ENCODE measurements at places on chromosomes 1 and 21.

DNA sequence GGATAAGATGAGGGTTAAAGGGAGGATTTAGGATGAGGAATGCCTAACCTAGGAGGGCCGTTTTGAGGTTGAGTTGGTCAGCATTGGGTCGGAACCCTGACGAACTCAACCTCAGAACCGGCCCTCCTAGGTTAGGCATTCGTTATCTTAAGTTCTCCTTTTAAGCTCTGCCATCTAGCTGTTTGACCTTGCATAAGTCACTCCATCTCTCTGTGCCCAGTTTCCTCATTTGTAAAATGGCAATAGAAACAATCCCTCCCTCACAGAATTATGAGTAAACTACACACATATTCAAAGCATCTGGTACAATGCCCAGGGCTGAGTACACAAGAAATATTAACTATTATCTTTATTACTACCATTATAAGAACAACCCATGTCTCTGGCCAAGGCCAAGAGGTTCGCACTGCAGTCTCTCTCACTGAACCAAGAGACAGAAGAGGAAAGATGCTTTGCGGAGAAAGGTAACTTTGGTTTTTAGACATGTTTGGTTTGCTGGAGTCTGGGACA, 4.8 kb downstream of the ABCB10 start:
- no peak for DNase-seq

DNA sequence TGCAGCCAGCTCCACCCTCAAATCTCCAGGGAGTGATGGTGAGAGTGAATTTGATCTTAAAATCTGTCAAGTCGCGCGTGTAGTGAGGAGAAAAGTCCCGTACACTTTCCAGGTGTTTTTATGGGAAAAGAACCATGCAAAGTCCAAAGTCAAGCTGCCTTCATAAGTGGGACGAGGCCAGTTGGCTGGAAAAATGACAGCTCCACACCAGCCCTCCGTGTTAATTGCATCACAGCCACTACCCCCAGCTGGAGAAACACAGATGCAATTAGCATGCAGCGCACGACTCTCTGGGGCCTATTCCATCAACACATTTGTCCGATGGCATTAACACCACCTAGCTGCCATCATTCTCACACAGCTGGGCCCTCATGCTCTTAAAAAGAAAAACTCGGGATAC, 68.4 kb downstream of the KLHDC7A start:
- no peak for DNase-seq

- DNase-seq = no peak
Measured at GRCh38 chr1:64482720-64483119, 12.8 kb downstream of the CACHD1 start.

DNA sequence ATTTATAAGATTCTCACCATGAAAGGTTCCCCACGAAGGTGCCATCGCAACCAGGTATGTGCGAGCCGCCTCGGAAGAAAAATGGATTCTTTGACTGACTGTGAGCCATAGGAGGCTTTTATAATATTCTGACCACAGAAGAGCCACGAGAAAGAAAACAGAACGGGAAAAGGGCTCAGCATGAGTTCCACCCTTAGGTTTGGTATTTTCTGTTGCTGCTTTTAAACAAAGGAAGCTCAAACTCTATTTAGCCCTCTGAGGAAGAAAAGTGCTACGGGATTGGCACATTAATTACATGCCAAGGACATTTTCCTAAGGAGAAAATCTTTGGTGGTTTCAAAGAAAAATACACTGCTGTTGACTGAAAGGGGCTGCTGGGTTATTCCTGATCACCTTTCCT, 39.3 kb downstream of the MIS18A start:
- no peak for DNase-seq

- peak; percentile 45 for DNase-seq
Measured at GRCh38 chr1:161726473-161727255, 5.3 kb downstream of the FCRLB start.

DNA sequence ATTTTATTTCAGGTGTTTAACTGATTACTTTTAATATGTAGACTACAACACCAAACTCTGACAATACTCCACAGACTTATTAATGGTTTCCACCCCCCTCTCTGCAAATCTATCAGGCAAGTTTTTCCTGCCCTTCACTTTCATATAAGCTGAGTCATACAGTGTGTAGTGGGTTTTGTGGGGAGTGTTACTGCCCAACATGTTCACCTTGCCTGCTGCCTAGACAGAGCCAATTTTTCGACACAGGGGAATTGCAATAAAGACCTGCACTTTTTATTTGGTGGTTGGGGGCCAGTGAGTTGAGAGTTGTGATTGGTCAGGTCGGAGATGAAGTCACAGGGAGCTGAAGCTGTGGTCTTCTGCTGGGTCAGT, 119.7 kb downstream of the PPIAL4G start:
- DNase-seq = no peak

GRCh38 chr1:199054694-199055093, 415.9 kb downstream of the PTPRC start:
- no peak for DNase-seq

DNA sequence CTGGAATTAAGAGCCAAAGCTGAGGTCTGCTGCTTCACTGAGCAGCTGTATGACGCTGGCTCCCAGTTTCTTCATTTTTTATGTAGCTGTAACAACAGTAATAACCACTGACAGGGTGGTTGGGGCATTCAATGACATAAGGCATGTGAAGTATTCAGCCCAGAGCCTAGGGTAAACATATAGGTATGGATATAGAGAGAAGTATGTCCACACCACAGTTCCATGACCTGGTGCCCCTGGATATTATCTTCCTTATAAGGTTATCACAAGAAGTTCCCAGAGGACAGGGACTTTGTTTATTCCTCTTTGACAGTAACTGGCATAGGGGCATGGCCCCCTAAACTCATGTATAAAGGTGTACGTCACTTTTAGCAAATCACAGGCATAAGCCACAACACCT, 14.7 kb downstream of the RAB42 start:
- no peak for DNase-seq

GRCh38 chr1:116412898-116413297, 39.9 kb downstream of the ATP1A1 start:
- DNase-seq = no peak

DNA sequence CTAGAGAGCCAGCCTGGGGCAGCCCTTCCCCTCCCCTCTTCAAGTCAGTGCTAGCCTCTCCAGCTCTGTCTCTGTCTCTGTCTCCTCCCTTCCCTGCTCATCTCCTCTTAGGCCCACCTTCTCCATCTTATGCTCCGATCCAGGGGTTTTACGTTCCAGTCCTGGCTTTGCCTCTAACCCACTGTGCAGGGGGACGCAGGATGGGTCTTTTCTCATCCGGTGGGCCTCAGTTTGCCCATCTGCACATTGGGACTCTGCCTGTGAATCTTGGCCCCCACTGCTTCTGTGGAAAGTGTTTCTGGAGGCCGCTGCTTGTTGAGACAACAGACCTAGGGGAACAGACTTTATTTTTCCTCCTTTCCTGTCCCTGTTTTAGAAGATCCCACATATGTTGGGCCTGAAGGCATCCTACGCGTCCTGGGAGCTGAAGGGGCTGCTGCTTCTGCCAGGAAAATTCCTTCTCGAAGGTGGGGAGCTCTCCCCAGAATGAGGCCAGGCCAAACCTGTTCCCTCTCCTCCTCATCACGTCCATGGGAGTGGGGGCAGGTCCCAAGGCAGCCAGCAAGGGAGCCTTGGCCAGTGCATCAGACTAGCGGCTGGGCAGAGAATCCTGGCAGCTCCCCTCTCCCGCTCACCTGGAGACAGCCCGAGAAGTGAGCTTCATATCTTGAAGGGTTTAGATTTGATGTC, 99.5 kb upstream of the CSF3R start:
- DNase-seq = no peak

GRCh38 chr1:216246577-216247203, 176.6 kb downstream of the USH2A start:
- no peak for DNase-seq

GRCh38 chr1:210677533-210677932, 348.8 kb downstream of the HHAT start:
- DNase-seq = no peak

- DNase-seq = no peak
Measured at GRCh38 chr1:188027613-188028012, 1198.9 kb downstream of the PLA2G4A start.

DNA sequence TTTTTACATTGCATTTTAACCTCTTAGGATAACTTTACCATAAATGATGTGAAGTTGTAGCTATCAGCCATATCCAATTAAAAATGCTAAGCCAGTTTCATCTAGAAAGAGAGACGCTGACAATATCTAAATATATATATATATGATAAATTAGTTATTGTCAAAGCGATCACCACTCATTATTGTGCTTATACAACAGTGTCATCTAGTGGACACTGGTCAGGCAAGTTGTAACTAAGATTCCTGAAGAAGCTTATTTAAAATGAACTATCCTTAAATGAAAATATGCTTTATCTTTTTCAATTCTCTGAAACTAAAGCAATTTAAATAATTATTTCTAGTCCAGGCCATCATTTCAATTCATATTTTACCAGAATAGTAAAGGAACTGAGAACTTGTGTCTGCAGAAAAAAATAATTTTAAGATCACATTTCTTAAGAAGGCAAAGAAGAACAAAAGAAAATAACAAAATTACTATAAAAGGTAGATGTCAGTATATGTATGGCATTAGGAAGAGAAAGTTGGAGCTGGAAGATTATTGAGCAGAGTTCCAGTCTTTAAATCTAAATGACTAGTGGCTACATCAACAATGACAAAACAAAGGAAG, 193.3 kb upstream of the SNX7 start:
- no peak for DNase-seq

GRCh38 chr1:178310685-178311105, 186.1 kb downstream of the CLEC20A start:
- no peak for DNase-seq

- no peak for DNase-seq
Measured at GRCh38 chr1:156540955-156541354, 31.4 kb downstream of the IQGAP3 start.

DNA sequence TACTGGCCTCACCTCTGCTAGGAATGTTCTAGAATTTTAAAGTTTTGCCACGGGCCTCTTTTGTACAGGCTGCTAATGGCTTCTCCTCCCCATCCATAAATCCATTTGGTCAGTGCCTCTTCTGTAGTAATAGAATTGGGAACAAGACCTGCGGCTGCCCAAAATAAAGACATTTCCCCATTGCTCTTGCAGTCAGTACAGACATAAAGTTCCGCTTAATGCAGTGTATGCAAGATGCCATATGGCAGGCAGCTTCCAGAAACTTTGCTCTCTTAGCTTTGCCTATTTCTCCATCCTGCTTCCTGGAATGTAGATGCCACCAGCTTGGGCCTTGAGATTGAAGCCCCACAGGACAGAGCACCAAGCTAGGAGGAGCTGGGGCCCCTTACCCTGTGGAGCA, 3.7 kb upstream of the SLC2A5 start:
- DNase-seq = no peak

- DNase-seq = no peak
Measured at GRCh38 chr1:31796707-31797106, 19.1 kb downstream of the SPOCD1 start.

GRCh38 chr21:37281993-37282392, 14.9 kb upstream of the VPS26C start:
- DNase-seq = no peak

GRCh38 chr1:55257958-55258357, 42.8 kb upstream of the USP24 start:
- peak; percentile 34 for DNase-seq

- DNase-seq = no peak
Measured at GRCh38 chr1:167333124-167333523, 112.4 kb downstream of the POU2F1 start.

DNA sequence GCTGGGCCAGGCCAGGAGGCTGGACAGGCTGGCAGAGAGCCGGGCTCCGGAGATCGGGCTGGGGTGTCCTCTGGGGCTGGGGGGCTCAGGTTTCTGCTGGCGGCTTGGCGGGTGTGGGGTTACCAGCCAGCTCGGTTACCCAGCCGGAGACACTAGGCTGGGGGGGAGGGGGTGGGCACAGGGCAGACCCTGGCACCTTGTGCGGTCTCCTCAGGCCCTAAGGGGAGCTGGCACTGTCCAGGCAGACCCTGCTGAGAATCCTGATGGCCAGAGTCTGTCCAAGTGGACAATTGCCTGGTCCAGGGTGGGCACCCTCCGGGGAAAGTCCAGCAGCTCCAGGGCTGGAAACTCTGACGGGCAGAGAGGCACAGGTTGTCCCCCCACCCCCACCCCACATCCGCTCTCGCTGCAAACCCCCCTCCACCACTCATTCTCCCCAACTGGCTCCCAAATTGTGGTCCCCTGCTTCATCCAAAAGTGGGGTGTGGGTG, 6.7 kb downstream of the ZBTB7B start:
- DNase-seq = no peak

DNA sequence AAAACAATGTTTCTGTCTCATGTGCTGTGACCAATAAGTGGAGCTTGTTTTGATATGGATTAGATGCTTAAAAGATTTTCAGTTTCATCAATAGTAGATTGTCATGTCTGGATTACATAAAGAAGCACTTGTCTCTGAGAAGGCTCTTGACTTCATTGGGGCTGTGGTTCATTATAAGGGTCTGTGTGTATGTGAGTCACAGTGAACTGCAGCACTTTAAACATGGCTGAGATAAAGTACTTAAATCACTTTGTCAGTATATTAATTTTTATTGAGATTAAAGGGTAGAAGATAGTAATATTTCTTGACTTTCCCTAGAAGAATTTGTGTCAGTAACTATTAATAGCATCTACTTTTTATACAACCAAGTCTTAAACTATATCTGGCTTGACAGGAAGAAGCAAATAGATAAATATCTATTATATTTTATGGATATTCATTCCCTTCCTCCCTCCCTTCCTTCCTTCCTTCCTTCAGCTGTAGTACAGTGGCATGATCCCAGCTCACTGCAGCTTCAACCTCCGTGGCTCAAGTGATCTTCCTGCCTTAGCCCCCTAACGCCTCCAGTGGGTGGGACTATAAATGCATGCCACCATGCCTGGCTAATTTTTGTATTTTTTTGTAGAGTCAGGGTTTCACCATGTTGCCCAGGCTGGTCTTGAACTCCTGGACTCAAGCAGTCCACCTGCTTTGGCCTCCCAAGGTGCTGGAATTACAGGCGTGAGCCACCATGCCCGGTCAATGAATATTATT, 48.8 kb downstream of the ZFYVE9 start:
- DNase-seq = no peak

DNA sequence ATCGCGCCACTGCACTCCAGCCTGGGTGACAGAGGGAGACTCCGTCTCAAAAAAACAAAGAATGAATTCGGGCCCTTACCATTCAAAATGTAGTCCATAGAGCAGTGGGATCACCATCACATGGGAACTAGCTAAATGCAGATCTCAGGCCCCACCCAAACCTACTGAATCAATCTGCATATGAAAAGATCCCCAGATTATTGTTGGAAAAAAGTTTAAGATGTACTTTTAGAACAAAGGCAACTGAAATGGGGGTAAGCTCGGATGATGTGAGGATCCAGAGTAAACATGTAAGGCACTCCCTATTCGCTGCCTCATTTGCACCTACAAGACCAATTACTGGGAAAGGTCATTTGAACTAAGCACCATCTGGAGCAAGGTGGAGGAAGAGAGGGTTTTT, 803 bp upstream of the FLAD1 start:
- no peak for DNase-seq
